Stromal cell of bone marrow (primary cell): ENCODE measurements at places on chromosomes 4 and X.

GRCh38 chr4:128355305-128355704, 67.7 kb upstream of the PGRMC2 start:
- no peak for DNase-seq

DNA sequence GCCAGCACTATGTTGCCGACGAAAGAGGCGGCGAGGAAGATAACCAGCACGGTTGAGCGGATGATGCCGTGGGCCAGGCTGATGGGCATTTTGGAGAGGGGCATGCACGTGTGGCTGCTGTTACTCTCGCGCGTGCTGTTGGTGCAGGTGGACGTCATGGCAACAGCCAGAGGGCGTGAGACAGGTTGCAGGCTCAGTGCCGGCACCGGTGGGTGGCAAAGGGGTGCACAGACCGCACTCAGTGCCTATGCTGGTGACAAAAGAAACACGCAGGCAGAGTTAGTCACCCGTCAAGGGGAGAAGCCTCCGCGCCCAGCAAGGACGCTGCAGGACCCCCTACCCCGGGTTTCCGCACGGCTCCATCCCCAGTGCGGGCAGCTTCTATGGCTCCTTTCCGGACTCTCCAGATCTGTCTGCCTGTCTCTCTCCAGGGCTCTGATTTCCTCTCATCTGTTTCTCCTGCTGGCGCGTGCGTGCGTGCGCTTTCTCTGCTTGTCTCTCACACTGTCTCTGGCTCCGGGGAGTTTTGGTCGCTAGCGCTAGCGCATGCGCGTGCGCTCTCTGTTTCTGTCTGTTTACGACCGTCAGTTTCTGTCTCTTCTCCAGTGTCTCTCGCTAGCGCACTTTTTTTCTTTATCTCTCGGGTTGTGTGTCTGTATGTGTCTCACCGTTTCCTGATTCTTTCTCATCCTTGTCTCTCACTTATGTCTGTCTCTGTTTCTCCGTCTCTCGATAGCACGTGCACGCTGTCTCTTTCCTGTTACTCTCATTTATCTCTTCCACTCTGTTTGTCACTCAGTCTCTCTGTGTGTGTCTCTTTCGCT, 2.1 kb downstream of the GPR101 start:
- peak; percentile 3 for DNase-seq

- peak; percentile 49 for DNase-seq
Measured at GRCh38 chrX:150438165-150438564, 75.0 kb downstream of the MAMLD1 start.

GRCh38 chr4:30172416-30172815, 547.8 kb upstream of the PCDH7 start:
- DNase-seq: no peak

GRCh38 chr4:20383283-20383682, 131.6 kb downstream of the SLIT2 start:
- no peak for DNase-seq

GRCh38 chr4:16908377-16909021, 10.1 kb upstream of the LDB2 start:
- DNase-seq: no peak
